ENCODE measurements at places on chromosomes 12 and 14.

GRCh38 chr12:40646911-40647310, 45.3 kb upstream of the CNTN1 start:
- no peak for DNase-seq

DNA sequence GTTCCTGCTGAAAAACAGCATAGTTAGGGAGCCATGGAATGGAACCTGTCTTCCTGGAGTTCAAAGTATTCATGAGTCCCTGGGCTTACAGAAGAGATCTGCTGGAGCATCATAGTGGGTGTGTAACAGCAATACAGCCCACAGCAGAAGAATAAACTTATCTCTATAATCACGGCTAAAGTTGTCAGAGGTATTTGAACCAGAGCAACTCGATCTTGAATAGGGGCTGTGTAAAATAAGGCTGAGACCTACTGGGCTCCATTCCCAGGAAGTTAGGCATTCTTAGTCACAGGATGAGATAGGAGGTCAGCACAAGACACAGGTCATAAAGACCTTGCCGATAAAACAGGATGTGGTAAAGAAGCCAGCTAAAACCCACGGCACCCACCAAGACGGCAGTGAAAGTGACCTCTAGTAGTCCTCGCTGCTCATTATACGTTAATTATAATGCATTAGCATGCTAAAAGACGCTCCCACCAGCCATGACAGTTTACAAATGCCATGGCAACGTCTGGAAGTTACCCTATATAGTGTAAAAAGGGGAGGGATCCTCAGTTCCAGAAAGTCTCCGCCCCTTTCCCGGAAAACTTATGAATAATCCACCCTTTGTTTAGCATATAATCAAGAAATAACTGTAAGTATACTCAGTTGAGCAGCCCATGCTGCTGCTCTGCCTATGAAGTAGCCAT, 223.4 kb downstream of the PCNX1 start:
- no peak for DNase-seq

- no peak for DNase-seq
Measured at GRCh38 chr14:56351861-56352260, 227.7 kb upstream of the TMEM260 start.

DNA sequence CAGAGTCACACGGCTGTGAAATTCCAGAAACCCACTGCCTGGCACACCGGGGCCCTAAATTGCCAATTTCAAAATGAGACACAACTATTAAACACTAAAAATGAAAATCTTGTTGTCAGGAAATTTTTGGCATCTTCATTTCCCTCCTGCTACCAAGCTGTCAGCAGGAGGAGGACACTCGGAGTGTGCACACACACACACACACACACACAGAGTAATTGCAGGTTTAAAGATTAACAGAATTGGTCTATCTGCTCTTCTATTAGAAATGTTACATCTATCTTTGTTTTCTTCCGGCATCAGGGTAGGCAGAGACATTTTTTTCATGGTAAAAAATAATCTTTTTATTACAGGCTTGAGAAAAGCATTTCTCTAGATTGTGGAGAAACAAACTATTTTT, 314.2 kb downstream of the EGLN3 start:
- DNase-seq = no peak

DNA sequence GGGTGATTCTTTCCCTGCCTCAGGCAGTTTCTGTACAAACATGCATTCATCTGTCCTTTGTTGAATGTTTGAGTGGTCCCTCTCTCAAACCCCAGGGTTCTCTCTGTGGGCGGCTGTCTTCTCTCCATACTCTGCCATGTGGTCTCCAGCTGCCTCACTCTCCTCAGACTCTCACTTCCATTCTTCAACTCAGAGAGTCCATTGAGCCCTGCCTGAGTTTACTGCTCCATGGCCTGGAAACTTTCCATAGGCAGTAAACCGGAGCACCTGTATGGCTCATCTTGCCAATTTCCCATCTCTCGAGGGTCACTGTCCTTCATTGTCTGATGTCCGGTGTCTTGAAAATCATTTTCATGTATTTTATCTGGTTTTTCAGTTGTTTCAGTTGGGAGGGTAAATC, 11.3 kb downstream of the C14orf132 start:
- no peak for DNase-seq

DNA sequence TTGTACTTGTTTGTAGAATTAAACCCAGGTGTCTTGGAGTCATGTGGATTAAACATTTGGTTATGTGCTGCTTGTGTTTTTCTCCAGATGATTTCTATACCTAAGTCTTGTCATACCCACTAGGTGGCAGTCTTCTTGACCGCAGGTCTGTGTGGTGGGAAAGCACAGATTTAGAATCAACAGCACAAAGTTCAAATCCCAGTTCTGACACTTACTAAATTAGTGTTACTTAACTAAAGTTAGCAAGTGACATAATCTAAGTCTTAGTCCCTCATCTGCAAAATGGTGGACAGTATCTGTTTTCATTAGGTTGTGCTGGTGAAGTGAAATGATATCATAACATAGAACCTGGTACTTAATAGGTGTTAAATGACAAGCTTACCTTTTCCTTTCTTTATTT, 151.0 kb upstream of the ARHGAP5 start:
- no peak for DNase-seq

- no peak for DNase-seq
Measured at GRCh38 chr14:102686196-102686801, 91.0 kb upstream of the TRAF3 start.

DNA sequence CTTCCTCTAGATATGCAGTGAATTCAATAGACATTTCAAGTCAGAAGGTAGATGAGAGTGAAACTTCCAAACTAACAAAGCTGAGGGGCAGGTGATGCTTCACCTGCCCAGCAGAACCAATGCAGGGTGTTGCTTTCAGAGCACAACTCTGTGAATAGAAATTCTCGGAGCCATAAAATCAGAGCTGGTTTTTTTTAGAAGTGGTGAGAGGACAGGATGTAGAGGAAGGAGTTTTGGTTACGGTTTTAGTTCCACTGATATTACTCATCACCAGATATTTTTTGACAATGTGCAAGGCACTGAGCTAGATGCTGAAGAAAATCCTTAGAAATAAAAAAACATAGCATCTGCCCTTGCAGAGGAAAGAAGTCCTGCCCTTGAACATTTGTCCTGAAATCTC, 62.2 kb downstream of the BMP4 start:
- no peak for DNase-seq

DNA sequence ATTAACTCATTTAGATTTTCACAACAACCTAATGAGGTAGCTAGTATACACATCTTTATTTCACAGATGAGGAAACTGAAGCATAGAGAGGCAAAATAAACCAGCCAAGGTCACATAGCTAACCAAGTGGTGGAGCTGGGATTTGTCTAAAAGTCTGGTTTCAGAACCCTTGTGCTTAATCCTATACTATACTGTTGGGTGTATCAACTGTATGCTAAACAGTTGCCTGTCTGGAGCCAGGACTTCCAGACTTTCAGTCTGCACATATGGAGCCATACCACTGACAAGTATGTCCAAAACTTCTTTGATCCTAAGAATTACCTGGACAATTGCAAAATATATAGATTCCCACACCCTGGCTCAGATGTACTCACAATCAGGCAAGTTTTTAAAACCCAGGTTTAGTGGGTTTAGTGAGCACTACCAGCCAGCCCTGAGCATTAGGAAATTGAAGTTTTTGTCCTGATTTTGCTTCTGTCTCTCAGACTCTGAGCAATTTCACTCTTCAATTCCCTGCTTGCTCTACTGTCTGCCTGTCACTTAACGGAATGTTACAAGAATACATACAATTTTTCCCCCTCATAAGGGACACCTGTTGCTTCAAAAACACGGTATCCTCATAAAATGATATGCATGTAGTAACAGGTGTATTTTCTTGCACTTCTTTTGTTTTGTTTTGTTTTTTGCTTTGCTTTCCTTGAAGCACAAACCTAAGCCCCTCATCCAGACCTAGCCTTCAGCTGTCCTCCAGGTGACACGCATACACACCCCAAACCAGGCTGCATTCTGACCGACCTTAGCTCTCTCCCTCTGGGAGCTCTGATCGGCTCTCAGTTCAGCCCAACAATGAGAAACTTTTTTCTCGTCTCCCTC, 9.6 kb upstream of the SALL2 start:
- DNase-seq = no peak

- DNase-seq = no peak
Measured at GRCh38 chr14:26304056-26304455, 293.8 kb downstream of the NOVA1 start.

DNA sequence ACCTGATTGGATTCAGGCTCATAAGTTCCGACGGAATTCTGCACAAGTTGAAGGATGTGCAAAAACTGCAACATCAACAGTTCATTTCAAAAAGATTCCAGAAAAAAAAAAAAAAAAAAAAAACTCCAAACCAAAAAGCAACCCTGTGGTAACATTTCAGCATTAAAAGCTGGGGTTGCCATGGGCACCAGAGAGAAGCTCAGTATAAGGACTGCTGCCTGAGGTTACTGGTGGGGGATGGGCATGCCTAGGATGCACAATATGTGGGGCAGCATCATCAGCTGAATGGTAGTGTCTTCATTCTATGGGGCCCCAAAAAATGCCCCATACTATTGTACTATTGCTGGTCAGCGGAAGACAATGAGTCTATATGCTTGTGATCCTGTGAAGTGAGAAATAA, 44.7 kb downstream of the MBIP start:
- no peak for DNase-seq

- no peak for DNase-seq
Measured at GRCh38 chr12:132151145-132151765, 7.0 kb downstream of the NOC4L start.

DNA sequence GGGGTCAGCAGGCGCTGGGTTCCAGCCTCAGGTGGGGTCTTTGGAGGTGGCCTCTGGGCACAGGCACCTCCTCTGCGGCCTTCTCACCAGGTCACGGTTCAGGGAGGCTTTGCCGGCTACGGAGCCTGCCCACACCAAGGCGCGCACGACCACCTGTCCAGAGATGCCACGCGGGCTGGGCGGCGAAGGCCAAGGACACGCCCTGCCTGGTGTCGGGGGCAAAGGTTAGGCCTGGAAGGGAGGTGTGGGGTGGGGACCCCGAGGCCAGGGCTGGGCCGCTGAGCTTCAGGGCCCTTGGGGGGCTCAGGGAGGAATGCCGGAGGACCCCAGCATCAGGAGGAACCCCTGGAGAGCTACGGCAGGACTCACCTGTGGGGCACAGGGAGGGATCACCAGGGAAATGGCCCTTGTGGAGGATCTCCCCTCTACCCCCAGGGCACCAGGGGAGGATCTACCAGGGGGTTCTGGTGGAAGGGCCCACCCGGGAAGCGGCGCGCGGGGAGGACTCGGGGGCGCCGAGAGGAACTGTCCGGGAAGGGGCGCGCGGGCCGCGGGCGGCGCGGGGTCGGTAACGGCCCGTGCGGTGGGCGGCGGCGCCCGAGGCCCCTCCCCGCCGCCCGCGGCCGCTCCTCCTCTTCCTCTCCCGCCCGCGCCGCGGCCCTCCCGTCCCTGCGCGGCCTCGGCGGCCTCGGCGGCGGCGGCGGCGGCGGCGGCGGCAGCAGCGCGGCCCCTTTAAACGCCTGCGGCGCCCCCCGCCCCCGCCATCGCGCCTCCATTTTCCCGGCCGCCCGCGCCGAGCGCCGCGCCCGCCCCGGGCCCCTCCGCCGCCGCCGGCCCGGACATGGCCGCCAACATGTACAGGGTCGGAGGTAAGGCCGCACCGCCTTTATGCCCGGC, at the start of gene MTA1:
Gene MTA1 (plus strand): TSS at position 633 of the 897 bp plus-strand sequence. CDS start 209 bp downstream, at position 842.
- peak; percentile 47 for DNase-seq

GRCh38 chr12:53096759-53097158, 708 bp upstream of the IGFBP6 start:
- no peak for DNase-seq

DNA sequence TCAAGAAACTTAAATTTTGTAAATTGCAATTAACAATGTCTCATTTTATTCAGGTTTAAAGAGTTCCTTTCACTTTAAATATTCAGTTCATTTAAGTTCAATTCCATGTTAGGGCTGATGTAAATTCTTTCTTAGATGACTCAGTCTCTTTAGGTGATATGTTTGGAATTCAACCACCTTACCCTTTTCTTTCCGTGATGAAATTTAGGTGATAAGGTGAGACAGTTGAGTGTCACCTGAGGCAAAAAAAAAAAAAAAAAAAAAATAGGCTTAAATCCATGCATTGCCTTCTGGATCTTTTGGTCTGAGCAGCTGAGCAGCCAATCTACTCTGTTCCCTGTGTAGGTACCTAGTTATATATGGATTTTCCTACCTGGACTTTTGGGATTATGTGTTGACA, 299.5 kb downstream of the DAD1 start:
- DNase-seq = no peak

DNA sequence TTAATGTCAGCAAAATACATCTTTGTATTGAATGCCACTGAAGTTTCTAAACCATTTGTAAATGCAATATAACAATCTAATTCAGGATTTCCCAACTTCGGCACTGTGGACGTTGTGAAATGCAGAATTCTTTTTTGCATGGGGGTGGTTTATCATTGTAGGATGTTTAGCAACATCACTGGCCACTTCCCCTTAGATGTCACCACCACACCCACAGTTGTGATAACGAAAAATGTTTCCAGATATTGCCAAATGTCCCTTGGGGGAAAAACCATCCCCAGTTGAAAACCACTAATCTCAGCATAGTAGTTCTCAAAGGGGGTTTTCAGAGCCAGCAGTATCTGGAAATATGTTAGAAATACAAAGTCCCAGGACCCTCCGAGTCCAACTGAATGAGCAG, 203.3 kb downstream of the NAV3 start:
- no peak for DNase-seq

- DNase-seq = peak; percentile 64
Measured at GRCh38 chr14:58243790-58244555, 670 bp upstream of the PSMA3 start.

DNA sequence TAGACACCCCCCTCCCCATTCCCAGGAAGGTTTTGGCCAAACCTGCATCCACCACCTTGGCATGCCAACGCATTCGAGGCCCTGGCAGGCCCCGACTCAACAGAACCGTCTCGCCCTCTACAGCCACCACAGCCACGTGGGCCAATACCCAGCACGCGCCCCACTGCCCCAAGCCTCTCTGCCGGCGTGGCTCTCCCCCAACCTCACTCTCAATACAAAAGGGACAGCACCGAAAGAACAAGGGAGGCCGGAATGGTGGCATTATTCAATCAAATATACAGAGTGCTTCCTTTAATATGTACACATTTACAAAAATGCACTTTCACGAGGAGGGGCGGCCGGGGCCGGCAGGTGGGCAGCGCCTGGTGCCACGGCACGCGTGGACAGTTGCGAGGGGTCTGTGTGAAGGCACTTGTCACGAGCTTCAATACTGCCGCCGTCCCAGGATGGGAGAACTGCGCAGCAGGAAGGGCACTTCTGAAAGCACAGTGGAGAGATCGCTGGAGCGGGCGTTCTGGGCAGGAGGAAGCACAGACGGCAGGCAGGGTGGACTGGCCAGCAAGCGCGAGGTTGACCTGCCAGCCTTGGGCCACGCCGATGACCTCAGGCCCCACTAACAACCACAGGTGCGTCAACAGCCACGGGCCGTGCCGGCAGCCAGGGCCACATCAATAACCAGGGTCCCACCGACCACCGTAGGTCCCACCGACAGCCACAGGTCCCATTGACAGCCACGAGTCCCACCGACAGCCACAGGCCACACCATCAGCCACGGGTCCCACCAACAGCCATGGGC, 26.9 kb downstream of the JAG2 start:
- no peak for DNase-seq

DNA sequence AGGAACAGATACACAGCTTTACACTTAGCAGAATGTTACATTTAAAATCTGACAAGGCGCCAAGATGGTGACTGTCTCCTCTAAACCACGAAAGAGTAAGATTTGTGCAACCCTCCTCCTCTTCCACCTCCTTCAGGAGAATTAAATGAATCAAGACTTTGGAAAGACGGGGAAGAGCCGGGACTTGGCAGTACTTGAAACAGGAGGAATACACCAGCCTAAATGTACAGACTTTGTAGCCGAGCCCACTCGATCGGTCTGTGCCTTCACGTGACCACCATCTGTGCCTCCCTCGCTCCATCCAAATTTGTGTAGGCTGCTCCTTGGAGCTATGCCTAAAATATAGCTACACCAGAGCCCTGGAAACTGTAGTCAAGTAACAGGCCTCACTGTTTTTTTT, 38.3 kb downstream of the SSPN start:
- DNase-seq = peak; percentile 69
